T-helper 9 cell (primary cell): ENCODE measurements at places on chromosomes 11 and 22.
A peak's percentile ranks its signal among the peaks of the same experiment; 100 is the strongest.

DNA sequence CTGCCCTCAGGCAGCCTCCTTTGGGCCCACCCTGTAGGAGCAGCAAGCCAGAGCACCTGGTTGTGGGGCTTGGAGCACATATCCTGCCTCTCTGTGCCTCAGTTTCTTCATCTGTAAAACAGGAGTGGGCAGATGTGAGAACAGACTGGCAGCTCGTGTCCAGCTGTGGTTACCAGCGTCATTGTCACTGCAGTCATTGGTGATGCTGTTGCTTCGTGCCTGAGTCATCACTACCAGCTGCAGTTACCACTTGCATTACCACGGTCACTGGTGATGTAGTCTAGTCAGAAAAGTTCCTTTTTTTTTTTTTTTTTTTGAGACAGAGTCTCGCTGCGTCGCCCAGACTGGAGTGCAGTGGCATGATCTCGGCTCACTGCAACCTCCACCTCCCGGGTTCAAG is 20.4 kb downstream of the RSPH14 start:
- DNase-seq = no peak

- no peak for DNase-seq
Observed at GRCh38 chr22:50009765-50010675, 2.5 kb downstream of the IL17REL start.

DNA sequence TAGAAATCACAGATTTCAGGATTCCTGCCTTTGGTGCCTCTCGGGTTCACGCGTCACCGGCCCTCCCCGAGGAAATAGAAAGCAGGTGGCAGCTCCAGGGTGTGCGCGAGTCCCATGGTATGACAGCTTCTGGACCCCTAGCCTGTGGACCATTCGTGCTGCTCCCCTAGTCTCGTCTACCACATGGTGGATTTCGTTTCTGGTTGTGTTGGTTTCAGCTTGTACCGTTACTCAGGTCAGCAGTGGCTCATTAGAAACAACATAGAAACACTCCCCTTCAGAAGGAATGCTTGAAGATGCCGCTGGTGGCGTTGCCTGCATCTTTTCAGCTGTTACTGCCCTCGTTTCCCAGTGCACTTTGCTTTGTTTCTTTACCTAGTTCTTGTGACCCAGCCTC is 700 bp downstream of the TTC17 start:
- no peak for DNase-seq

DNA sequence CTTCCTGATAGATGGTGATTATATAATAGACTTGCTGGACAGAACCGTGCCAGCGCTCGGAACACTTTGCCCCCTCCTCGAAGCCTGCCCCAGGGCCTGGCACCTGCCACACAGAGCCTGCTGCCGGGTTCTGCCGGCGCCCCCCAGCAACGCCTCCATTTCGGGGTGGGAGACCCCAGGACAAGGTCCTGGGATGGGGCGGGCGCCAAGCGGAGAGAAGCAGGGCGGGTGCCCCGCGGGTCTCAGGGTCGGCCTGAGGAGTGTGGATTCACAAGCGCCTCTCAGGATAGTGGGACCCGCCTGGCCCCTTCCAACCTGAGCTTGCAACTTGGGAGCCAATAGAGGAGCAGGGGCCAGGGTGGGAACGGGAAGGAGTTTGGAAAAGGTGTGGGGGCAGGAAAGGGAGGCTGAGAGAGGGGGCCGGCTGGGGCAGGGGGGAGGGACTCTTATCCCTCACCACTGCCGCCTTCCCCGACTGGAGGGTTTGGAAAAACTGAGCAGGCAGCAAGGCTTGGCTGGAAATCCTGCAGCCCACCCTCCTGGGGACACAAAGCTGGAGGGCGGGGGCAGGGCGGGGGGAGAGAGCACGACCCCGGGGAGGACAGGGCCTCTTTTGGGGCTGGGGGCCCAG is 3.3 kb upstream of the BCL9L start:
- no peak for DNase-seq

DNA sequence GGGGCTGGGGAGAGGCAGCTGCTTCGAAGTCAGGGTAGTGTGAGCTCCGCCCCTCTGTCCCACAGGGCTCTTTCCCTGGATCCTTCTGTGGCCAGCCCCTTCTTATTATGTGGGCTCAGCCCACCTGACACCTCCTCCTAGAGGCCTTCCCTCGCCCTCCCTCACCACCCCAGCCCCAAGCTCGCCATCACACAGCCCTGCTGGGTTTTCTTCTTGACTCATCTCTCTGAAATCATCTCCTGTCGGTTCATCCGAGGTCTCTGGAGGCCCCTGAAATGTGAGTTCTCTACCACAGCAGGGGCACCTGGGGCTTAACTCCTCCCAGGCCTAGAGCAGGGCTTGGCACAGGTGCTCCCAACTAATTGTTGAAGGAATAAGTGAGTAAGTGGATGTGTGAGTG is 65.2 kb downstream of the CACNA1I start:
- DNase-seq = no peak

DNA sequence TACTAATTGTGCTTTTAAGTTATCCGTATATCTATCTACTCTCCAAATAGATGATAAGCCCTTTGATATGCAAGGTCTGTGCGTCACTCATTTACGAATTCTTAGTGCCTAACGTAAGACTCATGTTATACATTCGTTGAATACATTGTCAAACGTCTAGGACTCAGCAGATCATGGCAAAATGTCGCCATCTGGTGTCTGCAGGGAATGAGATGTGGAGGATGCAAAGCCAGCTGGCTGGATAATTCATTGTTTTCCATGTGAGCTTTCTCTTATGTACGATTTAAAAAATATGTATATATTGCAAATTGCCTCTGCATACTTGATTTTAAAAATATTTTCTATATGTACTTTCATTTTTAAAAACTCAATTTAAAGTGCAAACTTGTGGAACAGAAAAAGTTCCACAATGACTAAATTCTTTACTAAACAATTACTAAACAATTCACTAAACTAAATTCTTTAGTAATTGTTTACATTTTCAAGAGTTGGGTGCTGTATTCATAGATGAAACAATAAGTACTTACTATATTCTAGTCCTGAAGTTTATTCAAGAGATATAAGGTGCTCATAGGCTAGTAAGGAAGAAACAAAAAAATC is 33.8 kb downstream of the ZNF202 start:
- DNase-seq = peak; percentile 21

- DNase-seq = no peak
Observed at GRCh38 chr11:76614471-76615179, 55.9 kb downstream of the LRRC32 start.

DNA sequence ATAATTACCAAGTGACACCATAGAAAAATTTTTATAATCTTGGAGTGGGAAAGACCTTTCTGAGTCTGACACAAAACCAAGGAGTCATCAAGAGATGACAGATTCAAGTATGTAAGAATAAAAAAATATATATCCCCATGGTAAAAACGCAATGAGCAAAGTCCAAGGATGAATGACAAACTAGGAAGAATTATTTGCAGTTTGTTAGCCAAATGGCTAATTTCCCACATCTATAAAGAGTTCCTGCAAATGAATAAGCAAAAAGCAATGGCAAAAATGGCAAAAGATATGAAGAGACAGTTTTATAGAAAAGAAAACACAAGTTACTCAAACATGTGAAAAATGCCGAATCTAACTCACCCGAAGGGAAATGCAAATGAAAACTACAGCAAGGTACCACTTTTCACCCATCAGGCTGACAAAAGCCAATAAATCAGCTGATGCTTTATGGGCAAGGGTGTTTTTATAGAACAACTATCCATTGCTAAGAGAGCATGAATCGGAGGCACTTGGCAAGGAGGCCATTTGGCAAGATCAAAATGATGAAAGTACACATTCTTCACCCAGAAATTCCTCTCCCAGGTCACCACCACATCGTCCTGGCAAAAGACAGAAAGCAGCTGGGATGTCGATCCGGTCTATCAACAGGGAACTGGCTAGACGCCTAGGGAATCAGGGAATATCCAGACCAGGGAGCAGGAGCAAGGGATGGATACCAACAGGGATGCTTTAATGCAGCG is 21.1 kb upstream of the KLHL35 start:
- no peak for DNase-seq

DNA sequence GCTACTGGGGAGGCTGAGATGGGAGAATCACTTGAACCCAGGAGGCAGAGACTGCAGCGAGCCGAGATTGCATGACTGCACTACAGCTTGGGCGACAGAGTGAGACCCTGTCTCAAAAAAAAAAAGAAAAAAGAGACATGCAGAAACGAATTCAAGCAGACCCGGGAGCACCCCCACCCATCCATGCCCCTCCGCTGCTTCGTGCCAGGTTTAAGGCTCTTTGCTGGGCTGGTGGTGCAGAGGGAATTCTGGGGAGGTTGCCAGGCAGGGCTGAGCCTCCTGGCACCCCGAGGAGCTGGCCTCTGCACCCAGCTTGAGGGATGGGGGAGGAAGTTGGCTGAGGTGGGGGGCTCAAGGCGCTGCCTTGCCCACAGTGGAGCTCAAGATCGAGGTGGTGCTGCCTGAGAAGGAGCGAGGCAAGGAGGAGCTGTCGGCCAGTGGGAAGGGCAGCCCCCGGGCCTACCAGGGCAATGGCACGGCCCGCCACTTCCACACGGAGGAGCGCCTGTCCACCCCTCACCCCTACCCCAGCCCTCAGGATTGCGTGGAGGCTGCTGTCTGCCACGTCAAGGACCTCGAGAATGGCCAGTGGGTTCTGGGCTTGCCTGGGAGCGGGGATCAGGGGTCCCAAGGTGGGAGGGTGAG is 6.0 kb downstream of the AIFM3 start:
- DNase-seq = no peak

DNA sequence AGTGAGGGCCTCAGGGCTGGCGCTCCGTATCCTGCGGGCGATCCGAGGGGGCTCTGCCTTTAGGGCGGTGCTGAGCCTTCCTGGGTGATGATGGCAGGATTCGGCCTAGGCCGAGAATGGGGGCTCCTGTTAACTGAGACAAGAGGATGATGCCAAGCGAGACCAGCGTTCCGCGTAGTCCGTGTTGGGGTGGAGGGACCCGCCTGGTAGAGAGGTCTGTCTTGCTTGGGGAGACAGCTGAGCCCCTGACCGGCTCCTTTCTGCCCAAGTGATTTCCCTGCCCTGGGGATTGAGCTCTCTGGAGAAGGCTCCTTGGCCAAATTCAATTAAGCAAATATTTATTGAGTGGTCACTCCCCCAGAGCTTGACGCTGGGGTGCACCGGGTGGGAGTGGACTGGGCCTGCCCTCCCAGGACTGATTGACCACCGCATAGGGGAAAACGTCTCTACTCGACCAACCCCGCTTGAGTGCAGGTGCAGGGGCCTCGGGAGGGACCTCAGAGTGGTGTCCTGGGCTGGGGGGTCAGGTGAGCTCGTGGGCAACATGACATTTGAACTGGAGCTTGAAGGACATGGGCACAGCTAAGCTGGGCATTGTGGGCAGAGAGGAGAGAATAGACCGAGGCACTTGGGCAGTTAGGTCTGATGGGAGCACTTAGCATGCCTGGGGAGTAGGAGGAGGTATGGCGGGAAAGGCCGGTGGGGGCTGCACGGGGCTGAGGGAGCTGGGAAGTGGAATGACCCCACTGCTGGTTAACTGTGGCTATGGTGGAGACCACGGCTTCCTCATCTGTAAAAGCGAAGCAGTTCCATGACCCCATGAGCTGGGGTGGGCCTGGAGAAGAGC is 1.1 kb downstream of the GNAZ start:
- DNase-seq = no peak

- no peak for DNase-seq
Observed at GRCh38 chr11:69744435-69744834, 30.7 kb downstream of the FGF4 start.

GRCh38 chr22:45537734-45538181 is 35.1 kb downstream of the FBLN1 start:
- no peak for DNase-seq

DNA sequence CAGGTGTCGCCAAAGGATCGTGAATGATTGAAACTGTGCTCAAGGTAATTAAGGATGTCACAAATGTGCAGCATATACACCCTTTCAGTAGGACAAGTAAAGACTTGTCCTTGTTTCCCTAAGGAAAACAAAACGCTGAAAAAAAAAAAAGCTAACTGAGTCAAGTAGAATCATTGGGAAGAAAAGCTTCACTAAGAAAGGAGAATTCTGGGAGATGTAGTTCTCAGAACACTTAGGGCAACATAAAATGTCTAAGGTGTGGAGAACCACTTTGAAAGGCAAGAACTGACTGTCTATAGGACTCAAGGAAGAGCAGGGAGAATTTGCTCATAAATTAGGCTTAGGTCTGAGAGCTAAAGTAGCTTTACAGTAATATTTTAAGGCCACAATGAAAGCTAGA is 2.9 kb upstream of the OR5T1 start:
- DNase-seq = no peak

DNA sequence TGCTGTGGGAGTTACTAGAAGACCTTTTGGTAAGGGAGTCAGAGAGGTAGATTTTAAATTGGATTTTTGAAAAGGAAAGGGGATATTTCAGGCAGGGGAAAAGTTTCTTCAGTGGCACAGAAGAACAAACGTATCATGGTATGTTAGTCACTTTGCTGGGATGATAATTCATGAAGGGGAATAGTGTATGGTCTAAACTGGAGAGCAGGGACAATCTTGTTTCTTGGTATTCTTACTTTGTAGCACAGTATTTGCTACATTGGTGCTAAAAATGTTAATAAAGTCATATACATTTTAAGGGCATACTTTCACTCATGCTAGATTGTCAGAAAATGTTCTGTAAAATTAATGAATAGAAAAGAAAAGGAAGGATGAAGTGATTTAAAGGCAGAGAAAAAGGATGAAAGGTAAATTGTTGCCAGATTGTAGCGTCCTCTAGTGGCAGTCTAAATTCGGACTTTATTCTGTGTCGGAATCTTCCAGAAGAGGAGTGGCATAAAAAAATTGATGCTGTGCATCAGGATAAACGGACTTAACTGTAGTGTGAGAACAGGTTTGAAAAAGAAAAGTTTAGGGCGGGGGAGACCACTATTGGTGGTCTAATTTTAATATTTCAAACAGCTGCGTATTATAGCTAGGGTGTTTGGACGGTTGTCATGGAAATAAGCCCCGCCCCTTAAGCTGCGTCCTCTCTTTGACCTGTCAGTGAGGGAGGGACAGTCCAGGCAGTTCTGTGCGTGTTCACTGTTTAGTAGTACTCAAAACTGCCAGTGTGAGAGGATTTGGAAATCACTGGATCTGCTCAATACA is at the start of gene BCO2:
Gene BCO2 (plus strand): TSS at position 724 of the 810 bp plus-strand sequence. CDS start 90 bp downstream, outside the sequence.
- DNase-seq = peak; percentile 4

- no peak for DNase-seq
Observed at GRCh38 chr11:97607291-97608000, 1217.6 kb downstream of the JRKL start.

- DNase-seq = no peak
Observed at GRCh38 chr11:12285811-12286222, 91.6 kb upstream of the PARVA start.
